Esophagus squamous epithelium (tissue), 5 donors: ENCODE measurements at places on chromosomes 2 and 18.

- DNase-seq, result no peak
Measured at GRCh38 chr2:12821656-12822055, 104.9 kb downstream of the TRIB2 start.

DNA sequence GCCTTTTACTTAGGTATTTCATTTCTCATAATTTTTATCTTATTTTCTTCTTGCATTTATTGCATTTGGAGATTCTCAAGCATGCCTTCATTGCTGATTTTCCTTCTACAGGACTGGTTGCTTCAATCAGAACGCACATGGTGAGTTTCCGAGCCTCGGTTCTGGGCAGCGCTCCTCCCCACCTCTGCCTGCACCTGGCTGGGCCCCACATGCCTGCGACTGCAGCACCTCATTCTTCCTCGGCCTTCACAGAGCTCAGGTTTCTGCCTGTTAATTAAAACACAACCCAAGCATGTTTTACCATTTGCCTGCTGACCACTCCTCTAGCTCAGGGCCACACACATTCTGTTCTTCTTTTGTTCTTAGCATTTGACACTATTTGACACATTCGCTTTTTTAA lies 398.8 kb downstream of the GALR1 start:
- DNase-seq, result no peak

- no peak for DNase-seq
Measured at GRCh38 chr2:150125188-150125587, 362.3 kb downstream of the RND3 start.

DNA sequence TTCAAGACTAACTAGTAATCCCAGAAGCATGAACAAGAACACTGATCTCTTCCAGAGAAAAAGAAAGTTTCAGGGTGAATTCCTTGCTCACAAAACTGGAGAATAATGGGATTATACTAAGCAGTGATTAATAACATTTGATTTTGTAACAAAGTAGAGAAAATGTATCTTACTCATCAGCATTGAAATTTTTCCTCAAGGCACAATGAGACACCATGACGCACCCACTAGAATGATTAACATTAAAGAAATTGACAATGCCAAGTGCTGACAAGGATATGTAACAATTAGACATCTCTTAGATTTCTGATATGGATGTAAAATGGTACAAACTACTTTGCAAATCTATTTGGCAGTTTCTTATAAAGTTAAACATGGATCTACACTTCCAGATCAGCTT lies 101.1 kb upstream of the EPHA4 start:
- no peak for DNase-seq

- no peak for DNase-seq
Measured at GRCh38 chr18:8153887-8154583, 455.2 kb upstream of the RAB12 start.

DNA sequence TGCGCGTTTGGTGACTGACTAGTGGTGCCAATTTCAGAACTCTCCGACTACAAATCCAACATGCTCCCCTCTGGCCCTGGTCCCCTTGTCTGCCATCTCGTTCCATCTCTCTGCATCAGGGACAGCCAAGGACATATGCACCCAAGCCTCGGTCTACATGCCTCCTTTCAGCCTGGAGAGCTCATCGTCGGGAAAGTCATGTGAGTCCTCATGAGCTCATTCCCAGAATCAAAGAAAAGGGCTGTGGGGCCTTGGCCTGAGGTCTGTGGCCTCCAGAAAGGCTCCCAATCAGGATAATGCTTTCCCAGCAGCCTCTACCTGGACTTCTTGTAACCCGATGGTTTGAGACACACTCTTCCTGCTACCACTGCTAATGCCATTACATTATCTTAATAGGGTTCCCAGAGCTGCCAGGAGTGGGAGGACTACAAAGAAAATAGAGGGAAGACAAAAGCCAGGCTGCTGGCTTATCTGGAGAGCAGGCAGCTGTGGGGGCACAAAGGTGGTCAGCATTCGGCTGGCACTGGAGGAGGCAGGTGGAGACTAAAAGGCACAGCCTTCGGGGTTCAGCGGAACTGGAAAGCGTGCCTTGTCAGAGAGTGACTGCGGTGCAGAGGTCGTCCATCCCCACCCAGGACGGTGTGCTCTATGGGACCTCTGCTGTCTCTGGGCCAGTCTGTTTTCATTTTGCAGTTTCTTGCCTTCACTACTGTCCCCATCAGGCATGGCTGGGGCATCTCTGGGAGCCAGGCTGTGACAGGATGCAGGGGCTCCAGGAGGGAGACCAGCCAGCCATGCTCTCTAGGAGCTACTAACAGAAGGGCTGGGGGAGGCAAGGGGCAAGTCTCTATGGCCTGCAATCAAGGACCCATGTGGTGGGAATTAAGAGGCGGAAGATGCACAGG lies 104.4 kb upstream of the SMAD2 start:
- DNase-seq, result no peak

DNA sequence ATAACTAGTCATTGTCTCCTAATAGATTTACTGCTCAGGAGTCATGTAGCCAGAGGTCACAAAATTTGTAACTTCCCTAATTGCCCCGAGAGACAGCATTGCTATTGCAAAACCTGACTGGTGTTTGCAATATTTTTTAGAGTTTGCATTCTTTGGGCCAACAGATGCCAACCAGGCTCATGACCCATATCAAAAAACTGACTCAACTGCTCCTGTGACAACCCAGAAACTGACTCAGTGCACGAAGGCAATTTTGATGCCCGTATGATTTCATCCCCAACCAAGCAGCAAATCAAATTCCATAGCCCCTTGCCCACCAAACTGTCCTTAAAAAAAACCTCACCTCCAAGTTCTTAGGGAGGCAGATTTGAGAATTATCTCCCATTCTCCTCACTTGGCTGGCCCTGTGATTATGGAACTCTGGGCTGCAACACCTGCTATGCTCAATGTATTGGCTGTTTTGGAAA lies 951.3 kb downstream of the TSN start:
- DNase-seq, result no peak

- peak; percentile 14 for DNase-seq
Measured at GRCh38 chr2:224584785-224585210, 365 bp downstream of the CUL3 start.

DNA sequence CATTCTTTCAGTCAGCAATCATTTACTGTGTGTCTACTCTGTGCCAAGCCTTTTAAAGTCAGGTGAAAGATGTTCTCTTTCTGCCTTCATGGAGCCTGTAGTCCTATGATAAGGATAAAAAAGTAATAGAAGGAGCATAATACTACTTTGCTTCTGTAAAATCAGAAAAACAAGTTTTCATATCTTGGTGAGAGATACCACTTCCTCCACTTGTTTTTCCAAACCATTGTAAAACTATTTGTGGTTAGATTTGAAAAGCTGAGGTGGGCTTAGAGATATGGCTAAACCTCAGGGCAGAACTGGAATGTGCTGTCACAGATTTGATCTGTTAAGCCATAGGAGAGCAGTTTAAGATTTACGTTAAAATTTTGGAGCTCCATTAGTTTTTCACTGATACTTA lies 104.7 kb upstream of the FAM117B start:
- DNase-seq, result no peak

- no peak for DNase-seq
Measured at GRCh38 chr2:128314348-128315121, 4.1 kb downstream of the HS6ST1 start.

DNA sequence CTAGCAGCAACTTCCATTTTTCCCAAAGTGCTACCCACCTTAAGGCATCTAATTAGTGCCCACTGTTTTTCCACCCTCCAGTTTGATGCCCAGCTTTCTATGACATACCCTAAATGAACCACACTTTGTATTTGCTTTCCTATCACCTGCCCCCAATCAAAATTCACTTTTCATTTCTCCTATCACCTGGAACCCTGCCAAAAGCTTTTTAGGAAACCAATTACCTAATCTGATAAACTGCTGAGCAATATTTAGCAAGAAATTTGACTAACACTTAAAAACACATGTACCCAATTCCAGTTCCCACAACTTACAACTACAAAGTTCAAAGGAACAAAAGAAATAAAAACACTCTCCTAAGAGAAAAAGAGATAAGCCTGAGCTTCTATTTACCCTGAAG lies 71.7 kb downstream of the IKZF2 start:
- DNase-seq, result no peak

DNA sequence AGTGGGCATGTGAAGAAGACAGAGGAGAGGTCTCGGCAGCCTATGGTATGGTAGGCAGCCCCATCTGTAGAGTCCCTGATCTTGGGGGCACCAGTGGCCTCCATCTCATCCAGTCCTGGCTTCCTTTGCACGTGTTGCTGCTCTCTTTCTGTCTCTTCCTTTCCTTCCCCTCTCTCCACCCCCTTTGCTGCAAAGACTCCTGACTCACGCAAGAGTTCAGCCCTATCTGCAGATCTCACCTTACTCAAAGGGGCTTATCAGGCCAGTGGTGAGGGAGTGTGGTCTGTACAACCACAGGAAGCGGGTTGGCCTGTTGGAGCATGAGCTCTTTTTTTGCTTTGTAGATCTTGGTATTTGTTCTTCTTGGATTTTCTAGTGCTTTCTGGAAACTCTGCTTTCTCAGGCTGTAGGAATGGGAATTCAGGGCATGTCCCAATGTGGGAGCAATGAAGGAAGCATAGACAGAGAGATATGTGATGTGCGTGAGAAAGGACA lies 14.6 kb upstream of the NT5DC4 start:
- no peak for DNase-seq

- DNase-seq, result no peak
Measured at GRCh38 chr2:166163775-166164174, 36.0 kb upstream of the SCN1A start.

DNA sequence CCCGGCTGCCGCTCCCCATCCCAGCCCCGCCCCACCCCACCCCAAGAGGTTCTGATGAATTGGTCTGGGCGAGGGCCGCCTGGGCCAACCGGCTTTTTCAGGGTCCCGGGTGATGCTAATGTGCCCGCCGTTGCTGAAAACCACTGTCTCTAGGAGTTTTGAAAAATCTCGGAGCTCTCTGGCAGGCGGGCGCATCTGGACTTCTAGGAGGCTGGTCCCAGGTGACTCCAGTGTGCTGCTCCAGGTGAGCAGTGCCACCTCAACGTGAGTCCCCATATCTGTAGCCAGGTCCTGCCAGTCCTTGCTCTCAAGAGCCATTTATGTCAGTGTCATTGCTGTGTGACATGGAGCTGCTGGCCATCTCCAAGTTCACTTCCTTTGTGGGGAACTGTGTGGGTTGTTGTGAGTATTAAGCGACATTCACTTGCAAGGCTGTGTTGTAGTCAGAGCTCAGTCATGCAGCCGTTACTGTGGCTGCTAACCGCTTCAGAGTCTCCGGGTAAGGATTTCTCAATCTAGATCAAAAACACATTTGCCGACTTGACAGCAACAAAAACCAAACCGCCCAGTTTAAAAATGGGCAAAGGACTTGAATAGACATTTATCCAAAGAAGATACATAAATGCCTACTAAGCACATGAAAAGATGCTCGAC lies at the start of gene RFX8:
TSS of gene RFX8 (minus strand) at position 382 of the 654 bp plus-strand sequence. CDS start 8,264 bp downstream, outside the sequence.
- no peak for DNase-seq

GRCh38 chr2:86204458-86204857 lies 5.2 kb downstream of the MRPL35 start:
- no peak for DNase-seq

GRCh38 chr2:69570474-69570873 lies 73.1 kb downstream of the AAK1 start:
- DNase-seq, result no peak

GRCh38 chr2:118048401-118048800 lies 34.5 kb upstream of the CCDC93 start:
- DNase-seq, result no peak

- DNase-seq, result no peak
Measured at GRCh38 chr2:8526403-8526696, 155.5 kb upstream of the ID2 start.

DNA sequence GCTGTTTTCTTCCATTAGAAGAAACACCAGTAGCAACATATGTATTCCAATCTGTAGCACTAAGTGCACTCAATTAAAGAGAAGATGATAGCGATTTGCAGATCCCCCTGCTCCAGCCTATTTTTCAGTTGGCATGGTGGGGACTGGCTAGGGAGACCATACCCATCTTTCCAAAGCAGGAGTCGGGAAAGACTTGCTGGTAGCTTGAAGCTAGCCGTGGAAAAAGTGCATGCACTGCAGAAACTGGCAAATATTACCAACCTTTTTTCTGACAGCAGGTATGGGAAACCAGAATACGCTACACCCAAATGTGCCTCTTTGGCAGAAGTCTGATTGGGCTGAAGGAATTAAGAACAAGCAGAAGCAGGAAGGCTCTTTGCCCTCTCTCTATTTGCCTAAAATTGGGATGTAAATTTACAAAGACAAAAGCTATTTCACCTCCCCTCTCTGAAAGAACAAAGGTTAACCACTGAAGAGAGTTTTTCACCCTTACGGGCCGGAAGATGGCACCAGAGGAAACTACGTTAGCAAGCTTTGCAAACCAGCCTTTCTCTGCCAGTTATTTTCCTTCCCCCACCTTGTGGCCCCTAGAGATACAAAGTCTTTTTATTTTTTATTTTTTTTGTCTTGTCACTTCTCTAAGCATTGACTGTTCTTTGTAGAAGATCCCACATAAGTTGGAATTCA lies 273.1 kb downstream of the DLGAP1 start:
- no peak for DNase-seq

DNA sequence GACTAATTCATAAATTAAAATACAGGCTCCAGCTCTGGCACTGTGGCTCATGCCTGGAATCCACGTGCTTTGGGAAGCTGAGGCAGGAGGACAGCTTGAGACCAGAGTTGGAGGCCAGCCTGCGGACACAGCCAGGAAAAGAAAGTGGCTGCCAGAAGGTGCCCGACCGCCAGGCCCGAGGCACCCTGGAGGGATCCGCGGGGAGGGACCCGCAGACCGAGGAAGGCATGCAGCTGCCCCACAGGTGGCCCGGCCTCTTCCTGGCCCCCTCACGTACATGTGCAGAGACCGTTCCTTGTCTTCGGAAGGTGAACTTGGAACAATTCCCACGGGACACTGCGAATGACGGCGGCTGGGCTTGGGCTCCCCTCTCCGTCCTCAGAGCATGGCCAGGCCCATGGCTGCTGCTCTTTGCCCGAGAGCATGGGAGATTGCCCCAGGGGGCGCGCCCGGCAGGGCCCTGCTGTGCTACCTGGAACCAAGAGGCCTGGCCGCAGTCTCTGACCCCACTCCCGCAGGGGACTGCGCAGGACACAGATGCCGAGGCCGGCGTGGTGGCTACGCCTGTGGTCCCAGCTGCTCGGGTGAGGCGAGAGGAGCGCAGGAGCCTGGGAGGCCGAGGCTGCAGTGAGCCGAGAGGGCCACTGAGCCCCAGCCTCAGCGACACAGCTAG lies 55.6 kb upstream of the IMP4 start:
- DNase-seq, result no peak

DNA sequence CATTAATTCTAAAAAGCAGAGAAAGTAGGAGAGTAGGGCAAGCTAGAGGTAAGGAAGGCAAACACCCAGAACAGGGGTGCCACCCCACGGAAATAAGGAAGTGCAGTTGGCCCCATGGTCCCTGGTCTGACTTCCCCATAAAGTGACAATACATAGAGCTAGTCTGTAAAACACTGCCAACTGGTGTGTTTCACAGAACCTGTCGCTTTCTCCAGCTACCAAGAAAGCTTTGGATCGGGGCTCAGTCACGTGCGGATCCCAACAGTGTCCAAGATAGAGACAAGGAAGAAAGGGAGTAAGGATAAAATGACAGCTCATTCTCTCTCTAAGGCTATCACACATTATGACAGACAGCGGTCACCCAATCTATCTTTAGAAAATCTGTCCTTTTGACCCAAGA lies 36.4 kb downstream of the TBC1D8 start:
- DNase-seq, result no peak
